MM.1S (cell line): ENCODE measurements at places on chromosomes 6 and 20.
A peak's percentile ranks its signal among the peaks of the same experiment; 100 is the strongest.

DNA sequence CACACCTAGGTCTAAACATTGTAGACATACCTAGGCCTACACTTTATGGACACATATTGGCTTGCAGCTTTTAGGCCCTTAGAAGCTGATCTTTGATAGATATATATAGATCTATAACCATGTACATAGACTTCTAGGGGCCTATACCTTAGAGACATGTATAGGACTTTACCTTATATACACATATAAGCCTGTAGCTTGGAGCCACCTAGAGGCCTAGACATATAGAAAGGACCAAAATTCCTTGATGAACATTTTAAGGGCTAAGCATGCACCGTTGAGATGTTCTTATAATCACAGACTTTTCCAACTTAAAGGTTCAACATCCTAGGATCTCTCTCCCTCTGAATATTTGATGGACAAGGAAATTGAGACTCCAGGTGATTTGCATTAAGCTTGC, 371.7 kb upstream of the SASH1 start:
- no peak overlapping the region for H3K4me3 ChIP-seq
- no peaks in the 10 kb centered on the region for H3K36me3 ChIP-seq
- H3K27me3 ChIP-seq = no peaks in the 10 kb centered on the region
- no peak for DNase-seq
- H3K27ac ChIP-seq = no peak overlapping the region

DNA sequence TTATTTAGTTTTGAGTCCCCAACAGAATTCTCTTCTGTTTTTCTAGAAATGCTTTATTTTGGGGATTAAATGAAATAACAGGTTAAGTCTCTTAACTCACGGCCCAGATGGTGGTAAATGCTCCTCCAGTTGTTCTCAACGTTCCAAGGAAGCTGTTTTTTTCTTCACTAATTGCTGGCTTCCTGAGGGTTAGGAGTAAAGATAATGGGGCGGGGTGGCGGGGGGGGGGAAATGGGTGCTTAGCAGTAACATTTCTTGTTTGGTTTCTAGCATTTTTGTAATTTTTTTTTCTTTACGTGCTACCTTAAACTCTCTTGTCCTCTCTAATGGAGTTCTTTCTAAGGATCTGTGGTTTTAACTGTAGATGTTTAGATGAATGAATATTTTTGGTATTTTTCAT, 2.2 kb downstream of the SRSF3 start:
- H3K4me3 ChIP-seq = peak overlapping the region; percentile 99
- H3K27me3 ChIP-seq = no peaks in the 10 kb centered on the region
- no peak for DNase-seq
- peak overlapping the region; percentile 19; the same call in 1 of the 2 replicates for H3K27ac ChIP-seq
- peaks cover 43% of the 10 kb centered on the region for H3K36me3 ChIP-seq

DNA sequence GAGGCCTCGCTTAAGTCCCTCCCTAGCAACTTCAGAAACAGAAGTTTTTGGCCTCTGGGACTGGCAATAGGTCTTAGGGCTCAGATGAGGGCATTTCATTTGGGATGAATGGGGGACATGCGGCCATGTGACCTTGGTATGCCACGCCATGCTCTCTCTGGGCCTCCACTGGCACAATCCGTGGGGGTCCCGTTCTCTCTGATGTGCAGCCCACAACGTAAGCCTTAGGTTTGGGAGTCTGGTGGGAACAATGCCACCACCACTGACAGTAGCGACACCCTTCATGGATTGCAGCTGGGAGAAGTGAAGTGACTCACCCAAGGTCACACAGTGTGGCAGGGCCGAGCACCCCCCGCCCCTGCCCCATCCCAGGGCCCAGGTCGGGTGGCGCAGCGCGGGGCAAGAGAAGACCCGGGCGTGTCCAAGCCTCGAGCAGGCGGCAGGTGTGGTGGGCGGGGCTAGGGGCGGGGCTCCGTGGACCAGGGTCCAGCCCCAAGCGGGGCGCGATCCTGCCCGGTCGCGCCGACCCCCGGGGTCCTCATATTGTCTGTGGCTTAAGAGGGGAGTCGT, 864 bp upstream of the CEBPB start:
- H3K36me3 ChIP-seq = 0 out of 2 replicates have a peak, but pooled peaks cover 3% of the 10 kb centered on the region
- H3K4me3 ChIP-seq = peak overlapping the region; percentile 78
- peaks cover 8% of the 10 kb centered on the region; the same call in 1 of the 2 replicates for H3K4me1 ChIP-seq
- peaks cover 12% of the 10 kb centered on the region for H3K27me3 ChIP-seq
- H3K27ac ChIP-seq = no peak overlapping the region
- peak; percentile 55 for DNase-seq

GRCh38 chr6:81937296-81937937, 184.9 kb upstream of the TENT5A start:
- no peaks in the 10 kb centered on the region for H3K27me3 ChIP-seq
- no peaks in the 10 kb centered on the region for H3K36me3 ChIP-seq
- H3K4me3 ChIP-seq = no peak overlapping the region
- H3K27ac ChIP-seq = no peak overlapping the region
- peaks cover 9% of the 10 kb centered on the region for H3K4me1 ChIP-seq

GRCh38 chr6:95478941-95479340, 98.4 kb upstream of the MANEA start:
- H3K4me1 ChIP-seq = no peaks in the 10 kb centered on the region
- H3K27me3 ChIP-seq = no peaks in the 10 kb centered on the region
- no peaks in the 10 kb centered on the region for H3K36me3 ChIP-seq
- no peak overlapping the region for H3K27ac ChIP-seq
- H3K4me3 ChIP-seq = no peak overlapping the region

- no peaks in the 10 kb centered on the region for H3K27me3 ChIP-seq
- DNase-seq = no peak
- no peak overlapping the region for H3K4me3 ChIP-seq
- no peak overlapping the region for H3K27ac ChIP-seq
Observed at GRCh38 chr6:52893221-52893620, 16.3 kb downstream of the GSTA3 start.

DNA sequence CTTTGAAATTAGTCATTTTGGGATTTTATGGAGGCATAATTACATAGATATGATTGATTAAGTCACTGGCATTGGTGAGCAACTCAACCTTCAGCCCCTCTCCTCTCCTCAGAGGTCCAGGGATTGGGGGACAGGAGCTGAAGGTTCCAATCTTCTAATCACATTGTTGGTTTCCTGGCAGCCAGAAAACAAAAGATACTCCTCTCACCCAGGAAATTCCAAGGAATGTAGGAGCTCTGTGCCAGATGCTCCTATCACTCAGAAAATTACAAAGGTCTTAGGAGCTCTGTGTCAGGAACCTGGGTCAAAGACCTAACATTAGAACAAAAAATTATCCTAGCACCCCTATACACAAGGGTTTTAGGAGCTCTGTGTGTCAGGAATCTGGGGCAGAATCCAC, 679.7 kb upstream of the ID4 start:
- no peaks in the 10 kb centered on the region for H3K27me3 ChIP-seq
- H3K27ac ChIP-seq = no peak overlapping the region
- DNase-seq = no peak
- no peaks in the 10 kb centered on the region for H3K36me3 ChIP-seq
- no peaks in the 10 kb centered on the region for H3K4me1 ChIP-seq
- H3K4me3 ChIP-seq = no peak overlapping the region

DNA sequence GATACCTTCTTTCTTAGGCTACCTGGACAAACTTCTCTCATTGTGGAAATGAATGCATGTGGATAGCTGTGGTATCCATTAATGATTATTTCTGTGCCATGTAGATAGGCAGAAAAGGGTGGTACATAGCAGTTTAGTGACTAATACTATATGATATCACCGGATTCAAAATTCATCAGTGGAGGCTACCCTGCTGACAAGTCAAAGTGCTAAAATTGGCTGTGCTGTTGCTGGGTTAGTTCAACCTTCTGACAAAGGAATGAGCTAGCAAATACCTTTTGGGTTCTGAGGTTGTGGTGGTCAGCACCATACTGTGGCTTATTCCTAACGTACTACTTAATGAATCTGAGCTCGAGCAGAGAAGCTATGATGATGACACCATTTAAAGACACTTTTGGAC, 109.1 kb downstream of the TFAP2B start:
- no peak overlapping the region for H3K27ac ChIP-seq
- H3K27me3 ChIP-seq = no peaks in the 10 kb centered on the region
- no peaks in the 10 kb centered on the region for H3K36me3 ChIP-seq
- DNase-seq = no peak
